ENCODE measurements at places on chromosomes 5 and 9. TPM values are rescaled to one million over a fixed set of nuclear protein-coding genes. Genes with fewer than 3 reads are reported as not detected.
A peak's percentile ranks its signal among the peaks of the same experiment; 100 is the strongest.

The POLR3G gene
- 5.8 TPM for total RNA-seq

- no peak for DNase-seq
These were observed 112.6 kb downstream of the CAVIN4 start for GRCh38 chr9:100690438-100690837.

The STKLD1 gene
- 8.3 TPM for total RNA-seq

DNA sequence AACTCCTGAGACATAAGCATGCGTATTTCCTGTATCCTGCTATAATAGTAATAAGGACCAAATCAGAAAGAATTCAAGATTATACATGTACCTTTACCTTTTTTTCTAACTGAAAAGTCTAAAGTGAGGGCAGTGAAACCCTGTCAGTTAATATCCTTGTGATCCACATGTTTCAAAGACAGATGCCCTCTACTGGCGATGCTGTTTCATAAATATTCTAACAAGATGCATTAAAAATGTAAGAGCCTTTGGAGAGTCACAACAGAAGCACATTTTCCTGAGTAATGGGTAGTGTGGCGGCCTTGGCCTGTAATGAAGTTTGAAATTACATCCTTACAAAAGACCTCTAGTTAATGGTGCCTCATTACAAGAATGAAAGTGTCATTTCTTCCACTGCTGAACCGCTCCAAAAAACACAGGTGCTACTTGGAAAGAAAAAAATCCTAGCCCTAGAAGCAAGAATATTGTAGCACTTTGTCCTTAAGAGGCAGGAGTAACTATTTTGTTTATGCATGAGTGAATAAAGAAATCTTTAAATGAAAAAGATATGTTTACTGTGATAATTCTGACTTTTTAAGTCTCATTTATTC is 232.6 kb downstream of the EPB41L4A start:
- no peak for DNase-seq

The RORB gene
- total RNA-seq: 0.82 TPM

DNA sequence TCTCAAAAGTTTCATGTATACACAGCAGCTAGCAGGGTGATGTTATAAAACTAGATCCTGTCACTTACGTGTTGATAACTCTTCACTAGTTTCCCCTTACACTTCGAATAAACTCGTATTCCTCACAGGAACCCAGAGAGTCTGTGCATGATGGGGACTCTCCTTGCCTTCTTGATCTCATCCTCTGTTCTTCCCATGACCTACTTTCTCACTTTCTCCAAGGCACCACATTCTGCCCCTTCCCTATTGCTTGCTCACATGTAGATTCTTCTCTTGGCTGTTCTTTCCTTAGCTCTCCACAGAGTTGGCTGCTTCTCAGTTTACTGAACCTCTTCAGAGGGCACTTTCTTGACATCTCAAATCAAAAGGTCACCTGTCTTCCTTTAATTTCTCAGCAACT is 1.2 kb upstream of the AOPEP start:
- DNase-seq: no peak

DNA sequence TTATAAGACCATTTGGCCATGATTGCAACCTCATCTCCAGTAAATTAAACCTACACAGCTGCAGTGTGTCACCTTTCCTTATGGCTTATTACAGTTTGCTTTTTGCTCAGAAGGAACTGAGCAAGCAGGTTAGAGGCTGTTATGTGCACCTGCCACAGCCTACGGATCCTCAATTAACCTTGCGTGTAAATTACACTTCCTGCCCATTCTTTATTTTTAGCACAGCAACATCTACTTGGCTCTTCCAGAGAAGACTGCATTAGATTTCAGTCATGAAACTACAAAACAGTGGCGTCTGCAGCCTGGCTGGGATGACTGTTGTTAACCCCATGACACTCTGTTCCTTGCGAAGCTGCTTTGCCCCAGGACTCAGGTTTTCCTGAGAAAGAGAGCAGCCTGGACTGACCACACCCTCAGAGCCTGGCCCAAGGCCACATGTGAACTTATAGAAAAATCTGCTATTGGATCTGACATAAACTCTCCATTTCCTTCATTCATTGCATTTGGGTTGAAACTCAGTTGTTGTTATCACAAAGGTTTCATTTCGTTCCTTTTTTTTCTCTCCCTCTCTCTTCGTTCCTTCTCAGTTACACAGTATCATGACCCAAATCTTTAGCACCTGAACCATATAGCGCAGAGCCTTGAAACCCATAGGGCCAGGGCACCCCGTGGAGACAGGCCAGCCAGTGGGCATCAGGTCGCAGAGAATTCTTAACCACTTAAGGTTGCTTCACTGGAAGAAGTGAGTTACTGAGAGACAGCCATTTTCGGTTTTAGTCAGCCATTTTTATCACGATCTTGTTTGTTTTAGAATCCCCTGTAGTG is 138.6 kb downstream of the PALM2AKAP2 start:
- DNase-seq: no peak

- no peak for DNase-seq
These were observed 51.8 kb downstream of the SH3TC2 start for GRCh38 chr5:149011084-149011483.

DNA sequence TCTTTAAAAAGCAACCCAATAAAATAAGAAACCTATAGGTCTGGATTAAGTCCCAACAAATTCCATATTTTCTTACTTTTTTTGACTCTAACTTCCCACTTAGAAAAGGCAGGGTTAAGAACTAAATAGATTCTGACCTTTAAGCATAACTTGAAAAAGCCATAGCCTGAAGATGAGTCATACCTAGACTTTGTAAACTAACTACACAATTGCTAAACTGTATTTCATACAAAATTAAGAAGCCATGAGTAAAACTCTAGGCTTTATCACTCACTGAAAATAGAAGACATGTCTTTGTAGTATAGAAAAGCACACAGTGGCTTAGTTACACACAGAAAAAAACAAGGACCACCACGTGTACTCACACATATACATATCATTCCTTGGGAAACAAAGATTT is 51.5 kb downstream of the MLLT3 start:
- no peak for DNase-seq

- DNase-seq: no peak
These were observed 86.7 kb upstream of the TAS2R1 start for GRCh38 chr5:9716838-9717281.

- no peak for DNase-seq
These were observed 114.2 kb upstream of the ADAMTS16 start for GRCh38 chr5:5025774-5026408.

The AGXT2 gene
- total RNA-seq: not detected

- peak; percentile 73 for DNase-seq
These were observed 131.8 kb downstream of the ADAMTSL1 start for GRCh38 chr9:18605766-18606180.

- no peak for DNase-seq
These were observed 3.0 kb upstream of the GLRX start for GRCh38 chr5:95825495-95825894.

DNA sequence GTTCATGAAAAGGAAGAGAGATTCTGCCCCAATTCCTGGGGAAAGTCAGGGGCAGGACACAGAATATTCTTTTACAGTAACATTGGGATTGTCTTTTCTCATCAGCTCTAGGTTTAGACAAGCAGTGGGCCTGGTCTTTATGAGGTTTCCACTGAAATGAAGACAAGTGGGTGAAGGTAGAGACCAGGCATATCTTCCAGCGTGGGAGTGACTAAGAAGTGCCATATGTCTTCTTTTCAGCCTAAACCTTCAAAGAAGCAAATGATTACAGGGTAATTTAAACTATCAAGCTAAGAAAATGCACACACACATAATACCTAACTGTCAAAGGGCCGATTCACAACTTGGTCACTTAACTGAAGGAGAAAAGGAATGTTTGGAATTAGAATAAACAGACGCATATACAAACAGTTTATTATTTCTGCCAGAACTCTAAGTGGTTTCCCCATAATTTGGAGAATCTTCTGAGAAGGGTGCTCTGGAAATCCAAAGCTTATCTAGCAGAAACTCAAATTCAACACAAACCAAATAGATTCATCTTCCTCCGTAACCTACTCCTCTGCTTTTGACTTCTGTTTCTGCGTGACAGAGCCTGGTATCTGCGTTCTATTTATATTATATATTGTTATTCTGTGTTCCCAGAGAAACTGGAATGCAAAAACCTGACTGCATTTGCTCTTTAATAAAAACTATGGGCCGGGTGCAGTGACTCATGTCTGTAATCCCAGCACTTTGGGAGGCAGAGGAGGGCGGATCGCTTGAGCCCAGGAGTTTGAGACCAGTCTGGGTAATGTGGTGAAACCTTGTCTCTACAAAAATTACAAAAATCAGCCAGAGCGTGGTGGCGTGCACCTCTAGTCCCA is 22.0 kb upstream of the TEK start:
- no peak for DNase-seq

- DNase-seq: no peak
These were observed 16.1 kb upstream of the CRB2 start for GRCh38 chr9:123339666-123340510.

DNA sequence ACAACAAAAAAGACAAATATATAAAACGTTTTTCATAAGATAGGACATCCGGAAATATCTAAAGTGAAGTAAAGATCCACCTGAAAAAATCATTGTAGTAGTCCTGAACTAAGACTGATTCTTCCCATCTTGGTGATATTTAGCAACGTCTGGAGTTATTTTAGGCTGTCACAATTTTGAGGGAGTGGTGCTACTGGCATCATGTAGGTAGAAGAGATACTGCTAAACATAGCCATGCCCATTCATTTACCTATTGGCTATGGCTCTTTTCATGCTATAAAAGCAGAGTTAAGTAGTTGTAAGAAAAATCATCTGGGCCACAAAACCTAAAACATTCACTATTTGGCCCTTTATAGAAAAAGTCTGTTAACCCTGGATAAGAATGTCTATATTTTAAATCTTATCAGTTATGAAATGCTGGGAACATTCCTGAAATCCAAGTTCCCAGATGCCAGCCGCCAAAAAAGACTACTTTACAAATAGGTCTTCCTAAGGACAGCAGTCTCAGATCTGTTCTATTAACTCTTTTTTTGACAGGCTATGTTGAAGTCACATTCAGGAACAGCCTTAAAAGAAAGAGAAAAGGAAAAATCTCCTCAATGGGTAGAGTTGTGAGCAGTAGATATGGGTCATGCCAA is 27.0 kb downstream of the RAPGEF6 start:
- DNase-seq: no peak

- DNase-seq: no peak
These were observed at the start of gene PCDHGA10 for GRCh38 chr5:141412854-141413539. Gene PCDHGA10, plus strand, starts transcription at chr5:141412987. Its CDS starts 189 bp downstream, at chr5:141413176.

GRCh38 chr5:6780802-6781391 is 67.7 kb downstream of the TENT4A start:
- no peak for DNase-seq

DNA sequence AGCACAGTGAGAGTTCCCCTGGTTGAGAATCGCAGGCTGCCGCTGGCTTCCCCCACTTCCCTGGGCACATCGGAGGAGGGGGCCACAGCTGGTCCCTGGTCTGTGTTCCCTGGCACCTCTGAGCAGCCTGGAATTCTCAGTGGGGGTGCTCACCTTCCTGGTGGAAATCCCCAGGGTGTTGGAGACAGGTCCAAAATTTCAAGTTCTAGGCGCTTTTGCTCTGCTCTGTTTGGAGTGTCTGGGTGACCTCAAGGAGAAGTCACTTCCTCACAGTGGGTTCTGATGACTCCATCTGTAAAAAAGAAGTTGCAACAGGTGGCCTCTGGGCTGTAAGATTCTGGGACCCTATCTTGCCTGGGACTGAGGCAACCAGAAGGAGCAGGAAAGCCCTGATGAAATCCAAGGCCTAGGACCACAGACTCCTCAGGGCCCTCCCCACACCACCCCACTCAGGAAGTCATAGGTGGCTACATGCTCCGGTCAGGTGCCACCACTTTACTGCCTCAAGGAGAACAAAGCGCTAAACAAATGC is at the start of gene TRAF1:
Gene TRAF1 (minus strand): TSS at position 400 of the 532 bp plus-strand sequence. CDS start 721 bp downstream, outside the sequence.
- DNase-seq: peak; percentile 61

DNA sequence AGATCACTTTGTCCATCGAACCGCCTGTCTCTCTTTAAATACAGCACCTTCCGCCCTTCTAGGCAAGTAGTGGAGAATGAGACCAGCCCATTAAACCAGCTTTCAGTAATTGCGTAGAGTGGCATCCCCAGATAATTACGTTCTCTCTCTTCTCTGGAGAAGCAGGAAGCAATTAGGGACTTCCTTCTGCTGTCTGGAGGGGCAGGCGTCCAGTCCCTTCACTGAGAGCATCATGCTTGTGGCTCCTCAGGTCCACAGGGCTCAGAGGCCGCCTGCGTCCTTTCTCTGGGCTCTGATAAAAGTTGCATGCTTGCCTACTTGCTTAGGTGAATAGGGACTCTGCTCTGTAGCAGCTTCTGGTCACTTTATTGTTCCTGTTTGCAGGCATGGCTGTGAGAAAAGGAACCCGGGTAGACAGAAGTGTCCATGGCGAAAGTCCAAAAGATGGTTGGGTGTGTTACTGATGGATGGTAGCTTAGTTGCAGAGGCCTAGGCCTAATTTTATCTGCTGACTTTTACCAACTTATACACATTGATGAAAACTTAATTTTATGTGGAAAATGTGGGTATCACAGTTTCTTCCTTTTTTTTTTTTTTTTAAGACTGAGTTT is 299.1 kb upstream of the PANK3 start:
- DNase-seq: no peak

- no peak for DNase-seq
These were observed 795.0 kb downstream of the EFNA5 start for GRCh38 chr5:106875591-106876297.

The OR1J2 gene
- total RNA-seq: 0.68 TPM

DNA sequence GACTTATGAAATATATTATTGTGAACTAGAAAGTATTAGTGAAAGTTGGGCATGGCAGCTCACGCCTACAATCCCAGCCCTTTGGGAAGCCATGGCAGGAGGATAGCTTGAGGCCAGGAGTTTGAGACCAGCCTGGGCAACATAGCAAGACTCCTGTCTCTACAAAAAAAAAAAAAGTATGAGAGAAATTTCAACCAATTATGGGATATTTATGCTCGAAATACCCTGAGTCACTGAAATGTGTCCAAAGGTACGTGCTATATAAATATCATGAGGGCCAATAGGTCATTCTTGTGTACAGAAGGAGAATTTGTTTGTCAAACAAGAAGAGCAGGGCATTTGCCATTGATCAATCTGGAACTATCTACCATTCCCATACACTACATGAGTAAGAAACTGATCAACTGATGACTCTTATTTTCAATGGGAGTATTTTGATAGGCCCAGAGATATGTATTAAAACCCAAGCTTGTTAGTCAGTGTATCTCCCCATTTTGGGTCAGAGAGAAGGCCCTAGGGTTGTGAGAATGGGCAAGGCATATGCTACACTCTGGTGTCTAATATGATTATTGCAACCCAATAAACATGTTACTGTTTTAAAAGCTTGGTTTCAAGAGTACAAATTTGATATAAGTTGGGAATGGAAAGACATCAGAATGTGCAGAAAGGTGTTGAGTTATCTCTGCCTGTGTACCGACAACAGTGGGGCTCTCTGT is 21.7 kb upstream of the HOMER1 start:
- no peak for DNase-seq

DNA sequence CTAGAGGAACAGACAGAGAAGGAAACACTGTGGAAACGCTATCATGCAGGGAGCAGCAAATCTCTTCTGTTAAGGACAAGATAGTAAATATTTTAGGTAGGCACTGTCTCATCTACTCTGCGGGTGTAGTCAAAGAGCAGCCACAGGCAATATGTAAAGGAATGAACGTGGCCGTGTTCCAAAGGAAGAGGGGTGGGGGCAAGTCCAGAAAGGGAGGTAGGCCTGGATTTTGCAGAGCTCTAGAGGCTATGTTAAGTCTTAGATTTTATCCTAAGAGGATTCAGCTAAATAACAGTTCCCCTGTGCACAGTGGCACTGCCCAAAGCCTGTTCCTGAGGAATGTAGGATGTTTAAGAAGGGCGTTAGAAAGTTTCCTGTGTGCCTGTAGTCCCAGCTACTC is 161.6 kb downstream of the ACTL7B start:
- DNase-seq: no peak

Measured in sigmoid colon (tissue), 7 donors.